Stimulated activated CD4-positive, alpha-beta T cell treated with anti-CD3 and anti-CD28 coated beads, Interleukin-1b, Interleukin-23, amount 100 ng/mL, for 24 hours (primary cell): ENCODE measurements at places on chromosomes 12 and 14.

DNA sequence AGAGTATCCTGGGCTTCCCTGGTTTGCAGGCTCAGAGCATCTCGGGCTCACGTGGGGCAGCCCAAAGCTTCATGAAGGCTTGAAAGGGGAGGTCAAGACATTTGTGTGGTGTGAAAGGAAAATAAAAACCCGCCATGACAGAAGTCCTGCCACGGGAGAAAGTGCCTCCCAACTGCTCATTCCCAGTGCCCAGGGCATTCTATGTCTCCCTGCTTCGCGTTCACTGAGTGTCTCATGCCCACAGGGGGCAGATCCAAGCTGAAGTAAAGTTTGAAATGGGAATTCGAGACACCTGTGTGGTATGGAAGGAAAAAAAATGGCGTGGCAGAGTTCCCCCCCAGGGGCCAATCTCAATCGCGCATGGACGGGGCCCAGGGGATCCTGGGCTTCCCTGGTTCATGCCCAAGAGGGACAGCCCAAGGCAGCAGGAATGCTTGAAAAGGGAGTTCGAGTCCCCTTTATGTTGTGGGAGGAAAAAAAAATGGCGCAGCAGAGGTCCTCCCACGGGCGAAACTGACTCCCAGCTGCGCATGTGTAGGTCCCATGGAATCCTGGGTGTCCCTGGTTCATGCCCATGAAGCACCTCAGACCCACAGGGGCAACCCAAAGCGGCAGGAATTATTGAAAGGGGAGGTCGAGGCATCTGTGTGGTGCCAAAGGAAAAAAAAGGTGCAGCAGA is 576.7 kb downstream of the ALG10 start:
- no peak for DNase-seq

GRCh38 chr12:116381240-116381743 is 103.8 kb upstream of the MED13L start:
- DNase-seq, result no peak

DNA sequence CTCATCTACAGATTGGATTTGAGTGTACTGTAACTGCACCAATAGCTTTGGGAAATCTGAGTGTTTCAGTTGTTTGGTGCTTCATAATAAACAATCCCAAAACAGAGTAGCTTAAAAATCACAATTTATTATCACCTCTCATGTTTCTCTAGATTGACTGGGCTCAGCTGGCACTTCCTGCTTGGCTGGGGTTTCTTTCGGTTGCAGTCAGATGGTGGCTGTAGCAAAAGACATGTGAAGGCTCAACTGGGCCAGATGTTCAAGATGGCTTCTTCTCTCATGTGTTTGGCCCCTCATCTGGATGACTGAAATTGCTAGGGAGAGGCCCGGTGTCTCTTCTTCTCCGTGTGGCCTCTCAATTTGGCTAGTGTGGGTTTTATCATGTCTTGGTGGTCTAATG is 12.1 kb upstream of the BMP4 start:
- DNase-seq, result no peak

DNA sequence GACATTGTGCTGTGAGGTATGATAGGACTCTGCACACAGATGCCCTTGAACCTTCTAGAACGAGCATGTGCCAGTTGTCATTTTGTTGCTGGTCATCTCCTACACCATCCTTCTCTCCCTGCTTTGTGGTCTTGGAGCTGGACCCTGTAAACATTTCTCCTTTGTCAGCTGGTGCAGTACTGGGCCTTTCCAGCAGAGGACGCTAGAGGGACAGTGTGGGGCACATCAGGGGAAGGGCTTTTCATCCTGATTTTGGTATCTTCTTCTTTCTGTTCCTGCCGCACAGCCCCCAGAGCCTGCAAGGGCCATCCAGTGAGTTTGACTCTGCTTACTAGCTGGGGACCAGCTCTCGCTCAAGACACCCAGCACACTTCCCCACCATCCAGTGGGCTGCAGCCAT is 484.6 kb downstream of the AACS start:
- DNase-seq, result no peak

DNA sequence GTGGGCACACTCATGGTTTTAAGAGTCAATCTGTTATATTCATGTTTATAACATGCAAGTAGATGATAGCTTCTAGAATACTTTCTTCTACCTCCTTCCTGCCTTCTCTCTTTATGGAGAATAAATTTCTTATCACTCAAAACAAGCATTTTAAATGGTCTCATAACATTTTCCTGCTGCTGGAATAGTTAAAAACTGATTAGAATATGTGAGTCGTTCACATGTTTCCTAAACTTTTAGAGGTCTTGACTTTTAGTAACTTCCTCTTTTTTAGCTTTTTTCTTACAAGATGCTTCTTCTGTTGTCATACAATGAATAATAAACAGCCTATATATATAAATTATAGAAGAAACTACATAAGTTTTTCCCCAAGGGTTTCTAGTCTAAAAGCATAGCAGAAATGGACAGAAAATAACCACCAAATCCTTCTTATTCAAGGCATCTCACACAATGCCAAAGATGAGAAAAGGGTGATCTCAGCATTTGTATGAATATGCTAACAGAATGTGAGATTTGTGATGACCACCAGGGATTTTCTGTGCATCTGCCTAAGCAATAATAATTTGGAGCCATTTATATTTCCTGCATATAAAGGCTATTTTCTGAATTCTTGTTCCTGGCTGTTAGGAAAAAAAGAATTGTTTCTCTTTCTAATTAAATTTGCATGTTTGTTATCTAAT is 127.8 kb downstream of the DAAM1 start:
- no peak for DNase-seq

- DNase-seq, result no peak
These were observed 56.4 kb downstream of the LRRC74A start for GRCh38 chr14:76882651-76883050.

DNA sequence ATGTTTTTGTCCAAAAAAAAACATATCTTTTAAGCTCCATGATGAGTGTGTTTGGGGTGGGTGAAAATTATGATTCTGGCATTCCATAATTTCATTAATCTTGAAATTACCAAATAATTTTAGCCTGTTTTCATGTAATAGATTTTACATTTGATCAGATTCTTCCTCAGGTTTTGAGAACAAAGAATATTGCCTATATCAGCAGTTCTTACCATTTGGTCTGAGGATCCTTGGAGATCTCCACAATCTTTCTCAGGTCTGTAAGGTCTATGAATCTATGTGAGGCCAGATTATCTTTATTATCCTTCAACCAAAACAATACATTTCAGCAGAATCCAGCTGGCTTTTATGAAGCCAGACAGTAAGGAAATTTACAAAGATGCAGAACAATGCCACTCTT is 373.3 kb upstream of the E2F7 start:
- no peak for DNase-seq

GRCh38 chr14:85142982-85143381 is 387.0 kb upstream of the FLRT2 start:
- DNase-seq, result no peak

DNA sequence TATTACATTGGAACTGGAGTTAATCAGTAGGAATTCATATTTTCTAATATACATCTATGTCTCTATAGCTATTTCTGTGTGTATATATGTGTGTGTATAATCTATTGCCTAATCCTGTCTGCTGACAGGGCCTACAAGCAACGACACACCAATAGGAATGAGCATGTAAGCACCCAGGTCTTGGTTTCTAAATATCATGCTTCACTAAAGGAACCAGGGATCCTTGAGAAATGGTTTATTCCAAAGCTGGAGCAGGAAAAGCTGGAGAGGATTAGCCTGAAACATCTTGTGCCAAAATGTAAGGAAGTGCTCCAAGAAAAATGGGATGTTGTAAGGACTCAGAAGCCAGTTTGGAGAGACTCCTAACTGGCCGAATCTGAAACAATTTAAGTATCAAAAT is 29.3 kb upstream of the LGALS3 start:
- DNase-seq, result no peak

DNA sequence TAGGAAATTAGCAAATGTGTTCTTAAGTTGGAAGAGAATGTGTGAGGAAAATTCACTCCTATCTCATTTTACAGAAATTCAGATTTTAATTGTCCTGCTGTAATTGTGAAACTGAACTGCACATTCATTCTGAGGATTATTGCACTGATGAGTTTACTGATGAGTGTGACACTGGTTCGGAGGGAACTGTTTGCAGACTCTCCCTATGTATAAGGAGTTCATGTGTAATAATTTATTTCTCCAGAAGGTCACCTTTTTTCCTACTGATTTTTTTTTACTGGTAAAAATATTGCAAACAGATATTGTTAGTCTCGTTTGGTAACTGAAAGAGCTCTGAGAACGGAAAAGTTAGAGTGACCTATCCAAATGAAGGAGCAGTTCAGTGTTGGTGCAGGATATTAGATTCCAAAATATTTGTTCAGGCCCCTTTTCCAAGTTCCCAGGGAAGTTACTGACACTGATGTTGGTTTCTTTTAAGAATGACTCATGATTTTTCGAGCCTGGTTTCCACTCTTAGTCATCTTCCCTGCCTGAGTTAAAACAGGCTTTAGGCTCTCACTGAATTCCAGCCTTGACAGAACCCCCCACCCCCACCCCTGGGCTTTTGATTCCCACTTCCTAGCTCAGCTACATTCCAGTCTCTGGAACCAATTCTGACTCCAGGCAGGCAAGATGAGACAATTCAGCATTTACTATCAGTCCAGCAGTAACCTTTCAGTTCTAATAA is 18.4 kb downstream of the ANO6 start:
- DNase-seq, result no peak

DNA sequence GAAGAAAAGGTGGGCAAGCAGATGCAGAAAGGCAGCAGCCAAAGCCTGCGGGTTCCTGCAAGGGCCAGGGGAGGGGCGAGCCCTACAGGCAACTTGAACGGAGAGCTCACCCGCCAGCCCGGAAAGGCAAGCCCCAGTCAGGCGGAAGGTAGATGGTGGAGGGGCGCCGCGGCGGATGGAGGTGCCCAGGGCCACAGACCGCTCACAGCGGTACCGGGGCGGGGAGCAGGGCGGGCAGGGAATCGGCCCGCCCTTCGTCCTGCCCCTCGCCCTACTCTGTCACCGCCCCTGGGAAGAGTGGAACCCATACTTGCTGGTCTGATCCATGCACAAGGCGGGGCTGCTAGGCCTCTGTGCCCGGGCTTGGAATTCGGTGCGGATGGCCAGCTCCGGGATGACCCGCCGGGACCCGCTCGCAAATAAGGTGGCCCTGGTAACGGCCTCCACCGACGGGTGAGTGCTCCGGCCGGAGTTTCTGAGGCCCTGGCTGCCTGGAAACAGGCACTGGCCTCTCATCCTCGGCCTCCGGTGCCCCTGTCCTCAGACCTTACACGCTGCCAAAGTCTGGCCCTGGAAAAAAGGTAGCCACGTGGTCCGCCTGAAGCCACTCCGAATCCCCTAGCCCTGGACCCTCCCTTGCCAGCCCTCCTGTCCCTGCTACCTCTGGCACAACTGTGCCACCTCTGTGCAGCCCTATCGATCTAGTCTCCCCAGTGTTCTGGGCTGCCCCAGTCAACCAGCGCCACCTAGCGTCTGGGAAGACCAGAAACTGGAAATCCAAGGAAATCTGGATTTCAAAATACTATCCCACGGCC is at the start of gene DHRS4:
DHRS4 (plus strand) TSS at position 307 of the 815 bp plus-strand sequence; CDS start at position 326, 19 bp downstream.
- DNase-seq, result peak; percentile 66

GRCh38 chr12:96146747-96147146 is 47.4 kb upstream of the ELK3 start:
- no peak for DNase-seq

DNA sequence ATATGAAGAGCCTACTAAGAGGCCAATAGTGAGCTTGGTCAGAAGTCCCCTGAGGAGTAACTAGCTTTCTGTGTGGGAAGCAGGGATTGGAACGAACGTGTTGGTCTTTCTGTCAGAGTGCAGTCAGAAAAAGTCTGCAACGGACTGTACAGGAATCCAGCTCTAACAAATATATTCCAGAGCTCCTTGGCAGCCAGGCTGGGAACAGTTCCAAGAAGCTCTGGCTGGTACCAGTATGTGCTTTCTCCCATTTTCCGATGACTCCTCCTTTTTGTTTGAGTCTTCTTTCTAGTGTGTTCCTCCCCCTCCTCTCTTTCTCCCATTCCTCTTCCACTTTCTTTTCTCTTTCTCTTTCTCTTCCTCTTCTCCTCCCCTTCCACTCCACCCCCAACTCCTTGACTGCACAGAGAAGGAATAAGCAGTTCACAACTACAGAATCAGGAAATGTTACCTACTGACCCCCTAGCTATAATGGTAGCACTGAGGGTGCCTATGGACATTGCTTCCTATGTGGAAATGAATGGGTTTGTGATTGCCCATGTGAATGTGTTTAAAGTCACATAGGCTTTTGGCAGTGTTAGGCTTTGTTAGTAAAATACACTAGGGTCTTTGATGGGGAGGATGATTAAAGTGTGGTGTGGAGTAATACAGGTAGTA is 59.9 kb downstream of the TTLL5 start:
- no peak for DNase-seq

DNA sequence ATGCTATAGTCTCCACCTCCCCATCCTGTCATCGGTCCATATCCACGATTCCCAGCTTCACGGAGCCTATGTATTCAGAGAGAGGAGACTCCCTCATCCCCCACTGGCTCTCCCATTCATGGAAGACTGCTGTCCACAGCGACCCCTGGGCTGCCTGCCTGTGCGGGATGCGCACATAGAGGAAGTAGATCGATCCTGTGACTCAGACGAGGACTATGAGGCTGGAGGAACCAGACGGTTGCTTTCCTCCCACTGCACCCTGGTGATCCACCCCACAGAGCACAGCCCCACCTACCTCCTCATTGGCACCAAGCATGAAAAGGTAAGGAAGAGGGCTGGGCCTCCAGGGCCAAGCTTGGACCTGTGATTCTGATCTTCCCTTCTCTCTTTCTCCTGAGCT is 24.4 kb downstream of the PIGH start:
- DNase-seq, result no peak

GRCh38 chr14:92958373-92959188 is 35.6 kb downstream of the CHGA start:
- no peak for DNase-seq

DNA sequence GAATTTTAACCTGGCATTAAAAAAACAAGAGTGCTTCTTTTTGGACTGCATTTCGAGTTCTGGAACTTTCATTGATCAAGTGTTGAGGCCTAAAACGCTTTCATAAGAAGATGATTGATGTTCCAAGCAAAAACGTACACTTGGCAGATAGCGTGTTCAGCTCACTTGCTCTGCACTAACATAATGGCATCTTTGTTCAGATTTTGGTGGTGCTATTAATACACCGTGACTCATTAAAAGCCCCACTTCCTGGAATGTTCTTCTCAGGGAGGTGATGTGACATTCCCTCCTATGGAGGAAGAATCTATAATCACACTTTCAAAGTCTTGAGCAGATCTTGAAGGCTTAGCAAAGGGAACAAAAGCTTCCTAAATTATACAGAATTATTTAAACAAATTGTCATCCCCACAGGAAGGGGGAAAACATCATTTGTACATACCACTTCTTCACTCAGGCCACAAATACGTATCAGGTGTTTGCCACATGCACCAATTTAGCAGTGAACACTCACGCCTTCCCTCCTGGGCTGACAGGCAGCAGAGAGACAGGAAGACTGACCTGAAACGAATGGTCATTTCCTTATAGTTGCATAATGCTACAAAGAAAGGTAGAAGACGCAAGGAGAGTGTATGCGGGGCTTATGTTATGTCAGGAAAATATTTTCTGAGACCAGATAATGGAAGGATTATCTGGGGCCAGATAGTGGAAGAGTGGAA is 15.4 kb downstream of the HSP90AA1 start:
- no peak for DNase-seq
